ENCODE measurements at places on chromosomes 3 and 15. TPM values are rescaled to one million over a fixed set of nuclear protein-coding genes. Genes with fewer than 3 reads are reported as not detected.

Gene CHST13
- total RNA-seq: 0.64 TPM

Gene C3orf20
- total RNA-seq: not detected

Gene ESYT3
- total RNA-seq: 2.6 TPM

Gene FBN1
- total RNA-seq: 0.46 TPM
